ENCODE measurements at places on chromosomes 7 and 10.

DNA sequence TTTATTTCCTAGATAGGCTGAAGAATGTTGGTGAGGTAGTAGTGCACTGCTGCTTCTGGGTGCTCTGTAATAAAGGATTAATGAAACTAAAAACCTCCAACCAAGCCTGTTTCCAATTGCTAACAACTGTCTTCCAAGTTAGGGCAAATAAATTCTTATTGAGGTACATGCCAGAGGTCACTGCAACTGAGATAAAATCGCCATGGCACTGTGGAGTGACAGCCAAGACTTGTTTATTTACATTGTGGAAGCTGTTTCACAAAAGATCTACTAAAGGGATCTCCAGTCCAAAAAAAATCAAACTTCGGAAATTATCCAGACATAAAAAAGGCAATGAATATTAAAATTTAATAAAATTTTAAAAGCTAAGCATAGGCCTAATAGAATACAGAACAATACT lies 65.2 kb downstream of the HYCC1 start:
- DNase-seq: no peak

- no peak for DNase-seq
Measured at GRCh38 chr7:135186261-135186540, 15.7 kb upstream of the CYREN start.

GRCh38 chr7:91336106-91336505 lies 71.9 kb downstream of the FZD1 start:
- DNase-seq: no peak

DNA sequence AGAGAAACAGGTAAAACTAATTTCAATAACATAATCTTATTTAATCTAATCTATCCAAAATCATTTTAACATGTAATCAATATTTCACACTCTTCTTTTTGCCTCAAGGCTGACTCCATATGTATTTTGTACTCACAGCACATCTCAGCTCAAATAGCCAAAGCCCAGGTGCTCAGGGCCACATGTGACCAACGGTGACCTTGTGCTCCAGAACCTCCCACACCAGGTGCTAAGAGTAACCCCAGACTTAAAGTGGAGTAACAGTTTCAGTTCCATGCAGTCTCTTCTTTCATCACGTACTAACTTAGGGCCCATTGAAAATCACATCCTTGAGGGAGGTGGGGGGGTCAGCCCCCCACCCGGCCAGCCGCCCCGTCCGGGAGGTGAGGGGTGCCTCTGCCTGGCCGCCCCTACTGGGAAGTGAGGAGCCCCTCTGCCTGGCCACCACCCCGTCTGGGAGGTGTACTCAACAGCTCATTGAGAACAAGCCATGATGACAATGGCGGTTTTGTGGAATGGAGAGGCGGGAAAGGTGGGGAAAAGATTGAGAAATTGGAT lies 47.3 kb downstream of the NCAPG2 start:
- DNase-seq: no peak

DNA sequence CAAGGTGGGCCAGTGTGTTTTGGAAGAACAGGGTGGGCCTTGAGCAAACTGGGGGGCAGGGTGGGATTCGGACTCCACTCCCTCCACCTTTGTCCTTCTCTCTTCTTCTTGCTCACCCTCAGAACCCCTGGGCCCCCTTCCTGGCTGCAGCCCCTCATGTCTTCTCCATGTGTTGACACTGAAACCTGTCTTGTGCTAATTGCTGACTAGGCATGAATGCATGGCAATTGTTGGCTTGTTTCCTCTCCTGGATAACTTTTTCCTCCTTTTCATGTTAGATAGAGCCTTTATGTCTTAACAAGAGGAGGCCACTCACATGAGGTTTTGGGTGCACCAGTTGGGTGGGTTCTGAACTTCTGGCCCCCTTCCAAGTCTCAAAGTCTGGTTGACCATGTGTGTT lies 181.6 kb upstream of the MKI67 start:
- no peak for DNase-seq

GRCh38 chr7:95199779-95200558 lies 124.4 kb downstream of the PON1 start:
- DNase-seq: no peak

GRCh38 chr10:98664329-98665042 lies 217.8 kb upstream of the HPS1 start:
- DNase-seq: no peak

DNA sequence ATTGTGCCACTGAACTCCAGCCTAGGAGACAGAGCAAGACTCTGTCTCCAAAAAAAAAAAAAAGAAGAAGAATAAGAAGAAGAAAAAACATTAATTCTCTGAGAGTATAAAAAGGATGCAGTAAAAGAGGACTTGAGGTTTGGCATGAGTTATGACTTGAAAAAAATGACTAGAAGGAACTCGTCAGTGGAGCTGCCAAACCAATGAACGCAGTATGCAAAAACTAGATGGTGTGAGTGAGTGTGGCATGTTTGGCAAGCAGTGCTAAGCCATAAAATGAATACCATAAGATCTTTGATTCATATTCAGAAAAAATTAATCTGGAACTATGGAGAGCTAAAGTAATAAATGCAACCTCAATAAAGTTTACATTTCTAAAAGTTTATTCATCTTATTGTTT lies 68.6 kb upstream of the MEOX2 start:
- no peak for DNase-seq

- no peak for DNase-seq
Measured at GRCh38 chr7:136186281-136186680, 209.1 kb upstream of the MTPN start.

GRCh38 chr7:36630112-36630650 lies 94.1 kb downstream of the AOAH start:
- DNase-seq: no peak

- no peak for DNase-seq
Measured at GRCh38 chr7:84735011-84735410, 451.8 kb downstream of the SEMA3D start.

GRCh38 chr7:87139514-87139913 lies 12.7 kb upstream of the DMTF1 start:
- no peak for DNase-seq

DNA sequence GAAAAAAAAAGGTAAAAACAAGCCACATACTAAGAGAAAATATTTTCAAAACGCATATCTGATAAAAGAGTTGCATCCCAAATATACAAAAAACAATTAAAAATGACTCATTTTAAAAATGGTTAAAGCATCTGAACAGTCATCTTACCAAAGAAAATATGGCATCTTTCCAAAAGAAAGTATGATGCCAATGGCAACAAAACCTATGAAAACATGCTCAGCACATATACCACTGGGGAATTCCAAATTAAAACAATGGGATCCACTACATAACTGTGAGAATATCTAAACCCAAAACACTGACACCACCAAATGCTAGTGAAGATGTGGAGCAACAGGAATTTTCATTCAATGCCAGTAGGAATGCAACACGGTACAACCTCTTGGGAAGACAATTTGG lies 39.3 kb downstream of the VSTM2A start:
- DNase-seq: no peak

GRCh38 chr7:138710536-138711385 lies 9.6 kb upstream of the SVOPL start:
- no peak for DNase-seq

DNA sequence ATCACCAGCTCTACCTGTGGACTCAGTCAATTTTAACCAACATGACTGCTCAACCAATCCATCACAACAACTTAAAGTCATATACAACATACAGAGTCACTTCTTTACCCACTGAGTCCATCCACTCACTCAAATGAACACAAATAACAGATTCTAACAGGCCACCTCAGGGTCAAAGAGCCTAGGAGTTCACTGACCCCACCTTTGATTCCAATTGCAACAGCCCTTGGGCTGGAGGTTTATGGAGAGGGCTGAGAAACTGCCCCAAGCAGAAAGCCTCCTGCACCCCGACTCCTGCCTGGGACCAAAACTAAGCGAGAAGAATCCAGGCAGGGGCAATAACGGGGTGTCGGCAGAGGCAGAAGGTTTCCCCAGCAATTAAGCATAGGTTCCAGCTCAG lies 263.8 kb downstream of the PARD3 start:
- no peak for DNase-seq

DNA sequence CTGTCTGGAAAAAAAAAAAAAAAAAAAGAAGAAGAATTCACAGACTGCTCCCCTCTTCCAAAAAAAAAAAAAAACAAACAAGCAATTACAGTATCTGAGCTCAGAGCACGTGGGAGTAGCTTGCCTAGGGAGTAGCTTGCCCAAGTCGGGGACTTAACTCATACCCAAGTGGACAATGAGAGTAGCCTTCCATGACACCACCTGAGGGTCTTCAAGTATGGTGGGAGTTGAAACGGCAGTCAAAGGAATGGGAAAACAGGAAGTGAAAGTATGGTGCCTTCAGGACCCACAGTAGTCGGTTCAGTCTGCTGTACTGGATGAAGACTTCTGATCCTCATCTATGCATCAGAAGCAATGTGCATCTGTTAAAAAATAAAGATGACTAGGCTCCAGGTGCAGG lies 10.6 kb downstream of the VOPP1 start:
- DNase-seq: no peak

DNA sequence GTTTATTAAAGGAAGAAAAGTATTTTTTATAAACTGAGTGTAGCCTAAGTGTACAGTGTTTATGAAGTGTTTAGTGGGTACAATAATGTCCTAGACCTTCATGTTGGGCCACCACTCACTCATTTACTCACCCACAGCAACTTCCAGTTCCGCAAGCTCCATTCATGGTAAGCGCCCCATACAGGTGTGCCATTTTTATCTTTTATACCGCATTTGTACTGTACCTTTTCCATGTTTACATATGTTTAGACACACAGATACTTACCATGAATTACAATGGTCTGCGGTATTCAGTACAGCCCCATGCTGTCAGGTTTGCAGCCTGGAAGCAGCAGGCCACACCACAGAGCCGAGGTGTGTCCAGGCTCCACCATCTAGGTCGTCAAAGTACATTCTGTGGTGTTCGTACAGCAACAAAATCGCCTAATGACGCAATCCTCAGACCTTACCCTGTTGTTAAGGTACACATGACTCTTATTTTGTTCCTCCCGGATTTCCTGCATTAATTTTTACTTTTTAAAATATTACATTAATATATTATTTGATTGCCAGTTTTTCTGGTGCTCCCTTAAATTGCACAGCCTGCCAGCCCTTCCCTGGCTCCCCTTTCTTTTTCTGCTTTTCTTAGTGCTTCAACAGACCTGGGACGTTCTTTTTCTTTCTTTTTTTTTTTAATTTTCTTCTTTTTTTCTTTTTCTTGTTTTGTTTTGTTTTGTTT lies 881 bp upstream of the SSBP1 start:
- DNase-seq: no peak

DNA sequence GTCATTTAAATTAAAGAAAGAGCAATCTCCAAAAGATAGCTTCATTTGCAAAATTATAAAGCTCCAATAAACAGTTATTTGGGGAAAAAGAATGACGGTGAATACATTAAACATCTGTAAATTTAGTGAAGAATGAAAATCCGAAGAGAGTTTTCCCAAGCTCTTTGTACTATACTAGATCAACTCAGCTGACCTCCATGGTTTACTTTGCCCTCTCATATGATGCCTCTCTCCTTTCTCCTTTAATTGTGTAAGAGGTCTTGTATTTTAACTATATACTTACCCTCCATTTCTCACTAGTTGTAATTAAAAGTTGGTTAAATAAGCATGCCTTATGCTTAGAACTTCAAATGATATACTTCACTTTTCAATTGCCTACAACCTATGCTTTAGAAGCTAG lies 125.8 kb downstream of the CACNA2D1 start:
- DNase-seq: no peak

DNA sequence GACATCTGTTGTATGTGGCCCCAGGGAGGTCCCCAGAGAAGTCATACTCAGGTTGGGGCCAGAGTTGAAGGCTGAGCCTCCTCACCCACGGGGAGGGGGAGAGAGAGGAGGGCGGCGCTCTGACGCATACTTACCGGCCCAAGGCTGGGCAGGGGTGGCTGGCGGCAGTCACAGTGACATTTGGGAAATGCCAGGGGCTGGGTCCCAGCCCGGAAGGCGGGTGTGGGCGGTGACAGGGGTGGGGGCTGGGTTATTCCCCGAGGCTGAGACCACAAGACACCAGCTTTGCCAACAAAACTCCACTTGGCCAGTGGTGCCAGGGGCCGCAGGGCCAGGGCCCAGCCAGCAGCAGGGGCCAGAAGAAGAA lies 41.1 kb downstream of the RASGEF1A start:
- no peak for DNase-seq

DNA sequence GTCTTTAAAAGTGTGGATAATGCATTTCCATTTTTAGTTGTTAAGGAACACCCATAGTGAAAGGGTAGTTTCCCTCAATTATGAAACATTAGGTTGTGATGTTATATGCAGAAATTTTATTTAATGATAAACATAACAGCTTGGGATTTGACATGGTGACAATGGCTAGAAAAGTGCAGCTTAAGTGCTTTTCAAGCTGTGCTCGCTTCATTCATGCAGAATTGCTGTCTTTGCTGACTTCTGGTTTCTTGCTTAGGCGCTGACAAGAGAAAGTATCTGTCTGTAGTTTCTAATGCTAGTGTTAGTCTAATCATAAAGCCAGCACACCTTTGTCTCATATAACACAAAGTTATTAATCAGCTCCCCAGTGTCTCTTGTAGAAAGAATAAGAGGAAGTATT lies 170.0 kb downstream of the ARL5B start:
- DNase-seq: no peak

DNA sequence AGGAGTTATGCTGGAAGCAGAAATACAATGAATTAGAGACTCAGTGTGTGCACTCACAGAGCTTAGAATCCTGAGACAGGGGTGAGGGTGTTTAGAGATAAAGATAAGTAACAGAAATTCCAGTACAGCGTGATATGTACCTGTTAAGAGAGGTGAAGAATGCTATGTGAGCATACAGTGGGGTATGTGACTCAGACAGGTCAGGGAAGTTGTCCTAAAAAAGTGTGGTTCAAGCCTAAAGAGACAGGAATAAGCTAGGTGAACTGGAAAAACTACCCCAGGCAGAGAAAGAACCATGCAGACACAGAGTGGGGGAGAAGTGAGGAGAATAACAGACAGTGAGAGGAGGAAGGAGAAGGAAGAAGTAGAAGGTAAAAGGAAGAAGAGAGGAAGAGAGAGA lies 8.6 kb downstream of the SMIM30 start:
- no peak for DNase-seq

GRCh38 chr10:125148528-125148927 lies 11.8 kb downstream of the CTBP2 start:
- DNase-seq: no peak

- no peak for DNase-seq
Measured at GRCh38 chr10:128035557-128035973, 90.7 kb downstream of the MKI67 start.

DNA sequence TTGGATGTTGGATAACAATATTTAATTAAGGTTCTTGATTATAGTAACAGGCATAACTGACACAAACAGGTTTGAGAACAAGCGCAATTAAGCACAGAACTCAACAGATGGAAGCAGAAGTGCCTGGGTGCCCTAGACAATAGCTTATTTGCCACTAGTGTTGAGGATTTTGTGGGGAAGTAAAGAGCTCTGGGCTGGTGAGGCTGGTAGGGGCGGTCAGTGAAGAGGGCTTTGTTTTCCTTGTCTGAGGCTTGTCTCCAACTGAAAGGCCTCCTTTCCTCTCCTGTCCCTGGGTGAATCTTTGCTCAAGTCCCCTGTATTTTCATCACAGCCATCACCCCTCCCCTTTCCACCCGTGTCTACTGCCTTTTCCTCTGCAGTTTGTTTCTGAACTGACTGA lies 104.6 kb downstream of the KAT6B start:
- no peak for DNase-seq

GRCh38 chr7:105277341-105277740 lies 111.4 kb downstream of the SRPK2 start:
- DNase-seq: no peak

GRCh38 chr10:84365335-84365881 lies 37.0 kb downstream of the CCSER2 start:
- DNase-seq: no peak

- DNase-seq: no peak
Measured at GRCh38 chr10:67668448-67668847, 27.5 kb downstream of the CTNNA3 start.
